Stimulated activated CD4-positive, alpha-beta T cell treated with anti-CD3 and anti-CD28 coated beads, TNF-alpha, amount 100 ng/mL, for 4 hours (primary cell): ENCODE measurements at places on chromosomes 1 and 21.

- no peak for DNase-seq
Measured at GRCh38 chr21:29215709-29216108, 83.0 kb upstream of the BACH1 start.

- DNase-seq = no peak
Measured at GRCh38 chr1:206732508-206732907, 38.1 kb upstream of the IL19 start.

DNA sequence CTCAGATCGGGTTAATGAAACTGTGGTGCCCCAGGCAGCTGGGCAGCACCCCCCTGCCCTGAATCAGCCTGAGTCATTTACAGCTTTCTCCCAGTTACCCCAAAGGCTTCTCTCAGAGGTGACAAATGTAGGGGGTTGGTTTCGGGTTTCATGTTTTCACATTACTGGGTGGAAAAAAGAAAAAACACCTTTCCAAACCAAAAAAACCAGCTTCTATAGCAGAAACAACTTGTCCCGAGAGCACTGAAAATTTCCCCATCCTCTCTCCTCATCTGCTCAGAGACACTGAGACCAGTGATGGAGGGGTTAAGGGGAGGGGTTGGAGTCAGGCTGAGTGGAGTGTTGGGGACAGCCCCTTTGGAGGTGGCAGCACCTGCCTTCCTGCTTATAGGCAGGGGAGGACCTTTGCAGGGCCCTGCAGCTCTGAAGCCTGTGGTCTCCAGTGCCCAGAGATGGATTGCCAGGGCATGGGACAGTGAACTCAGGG, 15.6 kb downstream of the UTP11 start:
- DNase-seq = no peak

DNA sequence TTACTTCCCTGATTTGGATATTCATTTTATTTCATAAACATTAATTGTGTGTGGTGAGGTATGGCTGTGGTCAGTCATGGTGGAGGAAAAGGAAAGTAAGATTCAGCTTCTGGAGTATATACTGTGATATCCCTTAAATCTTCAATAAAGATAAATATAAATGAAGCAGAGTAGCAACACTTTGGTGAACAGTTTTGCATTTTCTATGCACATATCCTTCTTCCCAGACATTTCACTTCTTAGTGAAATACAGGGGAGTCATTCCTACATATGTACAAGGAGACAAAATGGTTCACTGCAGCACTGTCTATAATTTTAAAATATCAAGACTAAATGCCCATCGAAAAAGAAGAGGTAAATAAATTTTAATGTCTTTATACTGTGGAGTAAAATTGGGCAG, 61.3 kb downstream of the DISP1 start:
- DNase-seq = no peak

- DNase-seq = no peak
Measured at GRCh38 chr1:151516031-151516511, 4.9 kb downstream of the CGN start.

- no peak for DNase-seq
Measured at GRCh38 chr1:8362701-8363101, 44.8 kb downstream of the SLC45A1 start.

GRCh38 chr1:31849653-31850052, 33.8 kb upstream of the SPOCD1 start:
- DNase-seq = no peak

- no peak for DNase-seq
Measured at GRCh38 chr1:11422686-11423085, 56.3 kb upstream of the DISP3 start.

DNA sequence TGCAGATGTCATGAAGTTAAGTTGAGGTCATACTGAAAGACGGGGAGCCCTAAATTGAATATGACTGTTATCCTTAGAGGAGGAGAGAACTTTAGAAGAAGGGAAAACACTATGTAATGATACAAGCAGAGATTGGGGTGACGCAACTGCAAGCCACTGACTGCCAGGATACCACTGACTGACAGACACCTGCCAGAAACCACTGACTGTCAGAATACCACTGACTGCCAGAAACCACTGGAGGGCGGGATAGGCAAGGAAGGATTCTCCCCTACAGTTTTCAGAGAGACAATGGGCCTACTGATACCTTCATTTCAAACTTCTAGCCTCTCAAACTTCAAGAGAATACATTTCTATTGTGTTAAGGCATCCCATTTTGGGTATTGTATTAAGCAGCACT, 388.7 kb downstream of the USH2A start:
- DNase-seq = no peak

DNA sequence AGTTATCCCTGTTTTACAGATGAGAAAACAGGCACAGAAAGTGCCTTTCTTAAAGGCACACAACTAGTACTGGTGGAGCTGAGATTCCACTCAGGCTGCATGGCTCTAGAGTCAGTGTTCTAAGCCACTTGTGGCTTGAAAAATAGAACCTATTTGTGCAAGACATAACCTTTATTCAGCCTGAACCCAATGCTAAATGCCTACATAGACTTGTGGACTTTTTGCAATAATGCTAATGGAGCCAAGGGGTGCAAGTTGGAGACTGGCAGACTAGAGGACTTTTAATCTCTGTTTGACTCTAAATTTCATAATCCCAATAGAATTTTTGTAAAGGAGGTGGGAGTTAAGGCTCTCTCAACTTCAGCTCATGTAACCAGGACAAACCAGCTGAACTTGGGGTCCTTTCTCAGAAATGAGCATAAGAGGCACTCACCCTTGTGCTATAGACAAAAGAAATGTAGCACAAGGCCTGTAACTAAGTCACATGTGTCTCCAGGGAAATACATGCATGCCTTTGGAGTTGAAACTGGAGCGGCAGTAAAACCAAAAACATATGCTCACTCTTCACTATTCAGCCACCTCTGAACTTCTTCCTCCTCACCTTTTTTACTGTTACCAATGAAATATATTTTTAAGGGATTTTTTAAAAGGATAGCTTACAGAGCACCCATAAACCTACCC, 43.0 kb upstream of the AK4 start:
- no peak for DNase-seq

DNA sequence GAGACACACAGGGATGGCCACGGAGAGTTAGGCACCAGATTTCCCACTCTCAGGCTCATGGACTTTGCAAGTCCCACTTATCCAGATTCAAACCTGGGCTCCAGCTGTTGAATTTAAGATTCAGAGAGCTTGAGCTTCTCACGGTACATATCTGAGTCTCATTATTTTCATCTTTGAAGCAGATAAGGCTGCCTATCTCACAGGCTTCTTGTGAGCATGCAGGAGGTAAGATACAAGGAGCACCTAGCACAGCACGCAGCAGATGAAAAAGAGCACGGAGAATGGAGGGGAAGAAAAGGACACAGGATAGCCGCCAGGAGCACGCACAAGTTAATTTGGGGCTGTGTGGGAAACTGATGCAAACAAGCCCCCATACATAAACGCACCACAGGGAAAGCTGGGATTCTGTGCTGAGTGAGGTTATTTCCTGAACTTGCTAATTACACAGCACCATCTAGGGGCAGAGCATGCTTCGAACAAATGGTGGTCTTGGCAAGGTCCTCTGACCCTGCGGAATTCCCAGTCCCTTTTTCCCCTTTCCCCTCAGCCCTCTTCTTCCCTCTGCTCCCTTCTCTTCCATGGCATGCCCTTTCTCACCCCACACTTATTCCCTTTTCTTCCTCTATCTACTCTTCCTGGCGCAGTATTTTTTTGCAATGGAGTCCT, 134.7 kb upstream of the VANGL1 start:
- DNase-seq = no peak

DNA sequence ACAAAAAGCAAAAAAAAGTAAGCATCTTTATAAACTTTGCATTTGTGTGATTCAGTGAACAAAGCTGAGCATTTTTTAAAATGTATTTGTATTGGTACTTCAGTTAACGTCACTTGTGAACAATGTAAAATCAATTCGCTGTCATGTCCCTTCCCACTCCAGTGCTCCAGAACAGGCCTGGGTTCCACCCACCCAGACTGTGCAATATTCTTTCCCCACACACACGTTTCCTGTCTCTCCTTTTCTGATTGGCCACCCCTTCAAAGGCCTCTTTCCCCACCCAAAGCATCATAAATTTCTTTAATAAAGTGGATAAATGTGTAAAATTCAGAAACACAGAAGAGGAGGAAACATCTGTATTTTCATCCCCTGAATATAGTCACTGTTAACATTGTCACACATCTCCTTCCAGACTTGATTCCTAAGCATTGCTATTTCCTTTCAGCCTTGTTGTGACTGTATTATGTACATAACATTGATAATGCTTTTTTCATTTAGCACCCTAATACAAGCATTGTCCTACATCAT, 12.0 kb downstream of the CLEC20A start:
- no peak for DNase-seq

- DNase-seq = no peak
Measured at GRCh38 chr1:58845942-58846341, 62.1 kb upstream of the JUN start.

DNA sequence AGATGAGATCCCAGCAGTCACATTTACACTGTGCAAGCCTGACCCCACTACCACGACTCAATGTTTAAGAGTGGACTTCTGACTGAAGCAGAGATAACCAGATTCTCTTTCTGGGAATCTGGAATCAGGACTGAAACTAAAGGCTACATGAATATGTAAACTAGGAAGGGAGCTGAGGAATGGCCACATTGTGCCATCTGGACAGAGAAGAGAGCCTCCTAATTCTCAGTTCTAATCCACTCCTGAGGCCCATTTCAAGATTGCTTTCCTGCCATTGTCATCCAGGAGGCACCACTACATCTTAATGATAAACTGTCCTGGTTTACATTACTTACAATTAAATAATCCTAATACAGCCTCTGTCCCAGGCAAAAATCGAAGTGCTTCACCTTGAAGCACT, 6.5 kb downstream of the PAXBP1 start:
- no peak for DNase-seq

GRCh38 chr1:8155528-8156186, 129.5 kb upstream of the ERRFI1 start:
- DNase-seq = no peak

- DNase-seq = no peak
Measured at GRCh38 chr1:193539731-193540459, 353.5 kb upstream of the B3GALT2 start.

DNA sequence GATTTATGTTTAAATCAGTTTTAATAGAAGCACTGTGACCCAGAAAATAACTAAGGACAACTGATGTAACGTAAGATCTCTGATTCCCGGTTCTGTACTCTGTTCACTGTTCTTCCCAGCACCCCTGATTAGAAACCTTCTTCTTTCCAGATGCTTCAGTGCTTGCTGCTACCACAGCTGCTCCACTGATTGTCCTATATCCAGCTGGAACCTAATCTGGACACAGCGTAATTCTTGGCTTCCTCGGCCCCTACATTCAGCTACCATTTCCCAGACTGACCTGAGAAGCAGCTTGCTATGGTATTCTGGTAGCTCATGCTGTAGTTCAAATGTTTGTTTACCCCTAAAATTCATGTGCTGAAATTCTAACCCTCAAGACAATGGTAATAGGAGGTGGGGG, 302.7 kb downstream of the GRIK1 start:
- DNase-seq = no peak

GRCh38 chr21:46435786-46436227, 22.9 kb upstream of the DIP2A start:
- DNase-seq = no peak

DNA sequence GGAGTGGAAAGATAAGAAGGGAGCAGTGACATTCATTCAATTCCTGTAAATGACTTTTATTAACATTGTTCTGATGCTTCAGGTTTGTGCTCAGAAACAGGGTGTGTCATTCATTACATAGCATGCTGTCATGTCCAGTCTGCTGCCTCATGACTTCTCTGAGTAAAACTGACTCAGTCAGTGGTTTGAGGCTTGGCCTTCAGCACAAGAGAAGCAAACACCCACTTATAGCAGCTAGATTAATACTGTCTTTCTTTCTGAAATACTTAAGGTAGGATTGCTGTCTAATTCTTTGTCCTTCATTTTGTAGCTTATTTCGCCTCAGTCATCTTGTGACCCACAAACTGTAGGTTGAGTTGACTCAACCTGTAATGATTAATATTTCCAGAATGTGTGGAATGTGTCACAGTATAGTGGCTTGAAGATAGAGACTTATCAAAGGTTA, 32.9 kb downstream of the RASAL2 start:
- DNase-seq = no peak

DNA sequence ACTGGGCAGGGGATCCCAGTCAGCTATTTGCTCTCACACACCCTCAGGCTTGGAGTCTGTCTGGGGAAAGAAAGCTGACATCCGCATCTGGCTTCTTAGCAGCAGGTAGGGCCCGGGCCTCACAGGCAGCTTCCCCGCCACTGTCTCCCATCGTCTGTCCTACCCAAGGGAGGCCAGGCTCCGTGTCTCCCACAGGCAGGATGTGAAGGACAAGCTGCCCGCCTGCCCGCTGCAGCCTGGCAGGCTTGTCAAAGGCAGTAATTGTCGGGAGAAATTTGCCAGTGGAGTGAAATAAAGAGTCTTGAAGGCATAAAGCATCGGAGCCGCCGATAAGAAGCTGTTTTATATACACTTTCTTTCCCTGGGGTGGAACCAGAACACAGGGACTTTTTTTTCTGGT, 44.0 kb upstream of the DISP3 start:
- DNase-seq = no peak
